NCI-H526 (cell line): ENCODE measurements at places on chromosomes 16 and 17.

GRCh38 chr16:83308414-83308813 lies 499.4 kb upstream of the HSBP1 start:
- DNase-seq = no peak

DNA sequence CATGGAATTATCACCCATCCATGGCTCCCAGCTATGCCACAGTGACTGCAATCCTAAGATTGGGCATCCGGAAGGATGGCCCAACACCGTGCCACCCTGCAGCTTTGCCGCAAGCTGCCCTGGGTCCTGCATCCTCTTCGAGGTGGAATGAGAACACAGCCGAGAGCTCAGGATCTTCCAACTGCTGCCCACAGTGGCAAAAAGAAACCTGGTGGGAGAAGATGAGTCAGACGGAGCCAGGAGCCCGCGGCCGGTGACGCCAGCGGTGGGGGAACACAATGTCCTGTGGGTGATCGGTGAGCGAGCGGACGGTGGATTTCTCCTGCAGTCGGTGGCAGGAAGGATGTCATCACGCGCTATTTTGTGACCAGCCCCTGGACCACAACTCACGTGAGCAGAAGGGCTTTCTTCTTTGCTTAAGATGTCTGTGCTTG lies 20.1 kb downstream of the CD7 start:
- no peak for DNase-seq

GRCh38 chr16:19662351-19662750 lies 55.7 kb downstream of the KNOP1 start:
- no peak for DNase-seq

- peak; percentile 67 for DNase-seq
Observed at GRCh38 chr17:62870552-62870971, 62.4 kb upstream of the MARCHF10 start.

DNA sequence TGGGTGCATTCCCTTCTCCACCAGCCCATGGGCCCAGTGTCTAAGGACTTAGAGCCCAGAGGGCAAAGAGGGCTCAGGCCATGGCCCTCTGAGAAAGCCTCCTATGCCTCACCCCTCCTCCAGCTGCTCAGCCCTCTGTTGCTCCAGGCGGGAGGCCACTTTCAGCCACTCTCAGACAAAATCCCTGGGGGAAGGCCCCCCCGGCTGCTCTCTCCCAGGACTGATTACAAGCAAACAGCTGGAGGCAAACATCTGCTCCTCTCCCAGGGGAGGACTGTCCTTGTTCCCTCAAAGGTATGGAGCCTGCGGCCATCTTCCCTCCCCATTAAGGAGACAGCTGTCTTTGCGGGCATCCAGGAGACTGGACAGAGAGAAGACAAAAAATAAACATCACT lies 54.9 kb upstream of the DLX4 start:
- no peak for DNase-seq

- no peak for DNase-seq
Observed at GRCh38 chr17:37160944-37161343, 212.2 kb downstream of the AATF start.

DNA sequence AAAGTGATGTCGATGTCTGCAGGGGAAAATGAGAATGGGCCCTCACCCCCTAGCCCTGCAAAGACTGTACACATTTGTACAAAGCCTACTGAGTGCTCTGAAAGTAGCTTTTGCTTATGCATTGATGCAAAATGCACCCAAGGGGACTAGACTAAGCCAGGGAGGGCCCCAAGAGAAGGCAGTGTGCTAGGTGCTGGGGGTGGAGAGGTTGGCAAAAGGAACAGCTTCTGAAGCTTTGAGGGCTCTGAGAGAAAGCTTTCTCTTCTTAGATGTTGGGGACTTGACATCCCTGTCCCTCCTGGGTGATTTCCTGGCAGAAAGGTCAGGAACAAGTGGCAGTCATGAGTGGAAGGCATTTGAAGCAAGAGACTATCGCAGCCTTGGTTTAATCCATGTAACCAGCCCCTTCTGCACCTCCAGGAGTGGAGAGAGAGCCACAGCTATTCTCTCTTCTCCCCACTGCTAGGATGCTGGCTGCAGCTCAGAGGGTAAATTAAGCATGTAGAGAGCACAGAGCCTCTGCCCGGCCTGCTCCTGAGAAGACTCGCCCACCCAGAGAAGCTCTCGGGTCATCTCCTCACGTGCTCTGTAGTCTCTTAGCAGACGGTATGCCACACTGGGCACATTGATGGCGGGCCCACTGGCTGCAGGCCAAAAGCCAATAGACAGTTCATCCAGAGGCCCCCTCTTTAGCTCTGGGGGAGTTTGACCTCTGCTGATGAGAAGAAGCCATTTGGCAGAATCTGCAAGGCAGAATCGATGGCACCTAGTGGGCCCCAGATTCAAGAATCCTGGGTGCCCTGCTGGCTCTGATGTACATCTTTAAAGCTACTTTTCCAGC lies 221.4 kb downstream of the MSI2 start:
- no peak for DNase-seq

DNA sequence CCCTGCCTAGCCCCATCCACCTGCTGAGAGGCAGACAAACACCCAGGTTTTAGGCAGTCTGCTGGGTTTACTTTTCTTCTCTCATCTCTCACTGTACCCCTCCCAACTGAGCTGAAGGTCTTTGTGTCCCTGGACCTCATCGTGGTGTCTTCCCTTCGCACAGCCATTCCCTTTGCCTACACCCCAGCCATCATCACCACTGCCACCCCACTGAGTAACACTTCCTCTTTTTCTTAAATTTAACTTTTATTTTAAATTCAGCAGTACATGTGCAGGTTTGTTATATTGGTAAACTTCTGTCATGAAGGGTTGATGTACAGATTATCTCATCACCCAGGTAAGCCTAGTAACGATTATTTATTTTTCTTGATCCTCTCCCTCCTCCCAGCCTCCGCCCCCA lies 188.3 kb upstream of the MON1B start:
- no peak for DNase-seq

DNA sequence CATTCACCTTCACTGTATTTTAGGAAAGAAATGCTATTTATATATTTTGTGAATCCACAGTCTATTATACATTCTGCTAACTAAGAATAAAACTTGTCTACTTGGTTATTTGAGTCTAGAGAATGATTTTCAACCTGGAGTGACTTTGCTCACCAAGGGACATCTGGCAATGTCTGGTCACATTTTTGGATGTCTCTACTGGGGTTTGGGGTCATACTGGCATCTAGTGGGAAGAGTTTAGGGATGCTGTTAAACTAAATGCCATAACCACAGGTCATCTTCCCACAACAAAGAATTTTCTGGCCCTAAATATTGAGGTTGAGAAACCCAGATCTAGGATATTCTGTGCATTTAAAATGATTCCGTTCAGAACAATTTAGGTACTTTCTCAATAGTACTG lies 26.0 kb downstream of the KCNJ16 start:
- DNase-seq = no peak

DNA sequence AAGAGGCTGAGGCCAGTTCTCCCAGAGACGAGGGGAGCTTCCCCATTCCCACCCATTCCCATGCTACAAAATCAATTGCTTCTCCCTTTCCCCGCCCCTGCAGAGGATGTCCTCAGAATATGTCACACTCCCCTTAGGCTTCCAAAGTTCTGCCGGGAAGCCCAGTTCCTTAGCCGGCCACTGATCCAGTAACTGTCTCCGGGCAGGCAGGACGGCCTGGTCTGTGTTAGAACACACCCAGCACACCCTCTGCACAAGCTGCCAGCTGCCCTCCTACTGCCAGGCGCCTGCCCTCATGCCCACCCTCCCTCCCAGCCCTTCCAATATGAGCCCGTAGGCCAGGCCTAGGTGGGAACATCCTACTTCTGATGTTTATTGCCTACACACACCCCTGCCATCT lies 31.1 kb downstream of the SGSM2 start:
- DNase-seq = no peak

DNA sequence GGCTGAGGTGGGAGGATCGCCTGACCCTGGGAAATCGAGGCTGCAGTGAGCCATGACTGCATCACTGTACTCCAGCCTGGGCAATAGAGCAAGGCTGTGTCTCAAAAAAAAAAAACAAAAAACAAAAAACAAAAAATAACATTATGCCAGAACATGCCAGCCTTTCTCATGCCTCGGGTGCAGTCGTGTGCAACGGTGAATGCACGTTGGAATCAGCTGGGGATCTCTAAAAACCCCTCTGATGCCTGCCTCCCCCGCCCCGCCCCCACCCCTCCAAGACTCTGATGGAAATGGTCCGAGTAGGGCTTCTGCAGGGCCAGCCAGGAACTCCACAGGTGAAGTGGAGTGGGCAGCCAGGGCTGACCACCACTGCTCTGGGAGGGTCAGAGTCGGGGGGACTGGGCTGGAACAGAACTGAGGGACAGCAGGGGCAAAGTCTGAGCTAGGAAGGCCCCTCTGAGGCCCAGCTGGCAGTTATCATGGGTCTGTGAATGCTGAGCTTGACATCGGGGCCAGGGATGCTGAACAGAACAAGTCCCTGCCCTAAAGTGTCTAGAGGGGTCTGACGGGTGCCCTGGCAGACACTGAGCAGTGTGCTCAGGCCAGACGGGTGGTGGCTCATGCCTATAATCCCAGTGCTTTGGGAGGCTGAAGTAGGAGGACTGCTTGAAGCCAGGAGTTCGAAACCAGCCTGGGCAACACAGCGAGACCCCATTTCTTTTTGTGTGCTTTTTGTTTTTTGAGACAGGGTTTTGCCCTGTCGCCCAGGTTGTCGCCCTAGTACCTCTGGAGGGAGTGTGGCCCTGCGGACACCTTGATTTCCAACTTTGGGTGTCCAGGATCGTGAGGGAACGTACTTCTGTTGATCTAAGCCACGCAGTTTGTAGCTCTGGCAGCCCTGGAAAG lies 193.4 kb upstream of the GSE1 start:
- DNase-seq = no peak

- DNase-seq = no peak
Observed at GRCh38 chr16:27365142-27366089, 36.6 kb upstream of the IL21R start.

DNA sequence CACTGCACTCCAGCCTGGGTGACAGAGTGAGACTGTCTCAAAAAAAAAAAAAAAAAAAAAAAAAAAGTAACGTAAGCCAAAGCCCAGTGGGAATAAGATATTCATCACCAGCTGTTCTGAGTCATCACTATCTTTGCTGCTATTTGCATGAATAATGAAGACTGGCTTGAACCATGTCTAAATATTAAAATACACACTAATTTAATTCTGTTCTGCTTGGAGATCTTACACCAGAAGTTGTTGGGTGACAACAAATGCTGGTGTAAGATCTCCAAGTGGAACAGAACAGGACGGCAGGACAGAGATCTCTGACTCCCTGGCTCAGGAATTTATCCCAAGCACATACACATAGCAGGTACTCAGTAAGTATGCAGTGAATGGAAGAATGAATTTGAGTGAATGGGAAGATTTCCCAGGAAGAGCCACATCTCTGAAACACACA lies 19.6 kb downstream of the DNAH17 start:
- DNase-seq = peak; percentile 35

- DNase-seq = no peak
Observed at GRCh38 chr16:31508706-31509195, 560 bp upstream of the RUSF1 start.
